Stimulated activated CD4-positive, alpha-beta T cell treated with anti-CD3 and anti-CD28 coated beads, Interleukin-1b, Interleukin-23, amount 100 ng/mL, for 1 hour (primary cell): ENCODE measurements at places on chromosomes 6 and 20.

GRCh38 chr6:57085471-57085870 lies 4.5 kb upstream of the ZNF451 start:
- no peak for DNase-seq

GRCh38 chr20:36542516-36543183 lies 1.3 kb downstream of the MYL9 start:
- DNase-seq: no peak

- DNase-seq: no peak
These were observed 387.0 kb upstream of the CHD6 start for GRCh38 chr20:42005211-42005610.

GRCh38 chr20:38932457-38933120 lies 6.4 kb downstream of the FAM83D start:
- no peak for DNase-seq

- no peak for DNase-seq
These were observed 510.2 kb upstream of the SULF2 start for GRCh38 chr20:48295445-48295903.

GRCh38 chr6:26021350-26022131 lies 58.9 kb downstream of the TRIM38 start:
- peak; percentile 71 for DNase-seq

GRCh38 chr6:42745083-42745639 lies 742 bp downstream of the TBCC start:
- DNase-seq: no peak

DNA sequence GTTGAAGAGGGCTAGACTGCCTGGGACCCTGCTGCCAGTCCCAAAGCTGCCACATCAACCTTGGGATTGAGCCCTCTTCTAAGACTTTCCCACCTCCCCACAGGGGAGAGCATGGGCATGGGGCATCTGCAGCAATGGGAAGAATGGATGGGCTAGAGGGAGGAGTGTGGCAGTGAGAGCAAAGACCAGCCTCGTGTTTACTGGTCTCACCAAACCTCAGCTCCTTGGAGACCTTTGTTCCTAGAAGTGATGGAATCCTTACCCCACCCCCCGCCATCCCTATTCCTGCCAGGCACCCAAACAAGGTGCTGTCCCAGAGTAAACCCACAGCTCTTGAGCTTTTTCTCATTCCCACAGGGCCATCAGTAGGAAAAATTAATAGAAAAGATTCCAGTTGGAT lies 20.0 kb upstream of the ARMC12 start:
- no peak for DNase-seq

DNA sequence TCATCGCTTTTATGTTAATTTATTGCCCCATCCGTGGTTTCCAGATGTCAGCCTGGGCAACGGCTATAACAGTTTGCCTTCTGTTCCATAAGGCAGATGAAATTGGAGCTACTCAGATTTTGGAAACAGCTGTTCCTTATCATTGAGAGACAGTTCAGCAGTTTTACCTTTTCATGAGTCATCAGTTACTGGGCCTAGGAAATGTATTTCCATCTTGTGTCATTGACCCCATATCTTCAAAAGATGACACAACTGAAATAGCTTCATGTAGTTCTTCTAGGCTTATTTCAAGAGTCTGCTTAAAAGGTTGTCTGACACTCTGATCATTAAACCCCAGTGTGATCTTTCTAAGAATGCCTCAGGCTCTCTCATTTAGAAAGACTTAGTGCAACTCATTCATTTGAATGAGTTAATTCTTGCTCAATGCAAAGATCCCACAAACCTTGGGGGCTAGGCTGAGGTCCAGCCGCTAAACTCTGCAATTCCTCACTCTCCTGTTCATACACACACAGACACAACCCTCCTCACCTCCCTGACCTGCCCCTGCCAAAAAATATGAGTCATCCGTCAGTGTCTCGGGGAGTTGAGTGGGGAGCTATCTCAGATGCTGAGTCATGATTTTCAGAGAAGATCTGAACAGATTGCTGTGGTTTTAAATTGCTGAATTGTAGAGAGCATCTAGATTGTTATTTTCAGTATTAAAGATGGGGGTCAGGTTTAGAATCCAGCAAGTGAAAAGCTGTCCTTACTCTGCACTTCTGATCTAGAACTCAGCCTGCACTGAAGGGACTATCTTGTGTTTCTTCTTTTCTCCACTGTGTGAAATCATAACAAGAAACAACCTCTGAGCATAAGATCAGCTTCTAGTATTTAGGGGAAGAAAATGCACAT lies 61.8 kb downstream of the RPP40 start:
- DNase-seq: no peak

DNA sequence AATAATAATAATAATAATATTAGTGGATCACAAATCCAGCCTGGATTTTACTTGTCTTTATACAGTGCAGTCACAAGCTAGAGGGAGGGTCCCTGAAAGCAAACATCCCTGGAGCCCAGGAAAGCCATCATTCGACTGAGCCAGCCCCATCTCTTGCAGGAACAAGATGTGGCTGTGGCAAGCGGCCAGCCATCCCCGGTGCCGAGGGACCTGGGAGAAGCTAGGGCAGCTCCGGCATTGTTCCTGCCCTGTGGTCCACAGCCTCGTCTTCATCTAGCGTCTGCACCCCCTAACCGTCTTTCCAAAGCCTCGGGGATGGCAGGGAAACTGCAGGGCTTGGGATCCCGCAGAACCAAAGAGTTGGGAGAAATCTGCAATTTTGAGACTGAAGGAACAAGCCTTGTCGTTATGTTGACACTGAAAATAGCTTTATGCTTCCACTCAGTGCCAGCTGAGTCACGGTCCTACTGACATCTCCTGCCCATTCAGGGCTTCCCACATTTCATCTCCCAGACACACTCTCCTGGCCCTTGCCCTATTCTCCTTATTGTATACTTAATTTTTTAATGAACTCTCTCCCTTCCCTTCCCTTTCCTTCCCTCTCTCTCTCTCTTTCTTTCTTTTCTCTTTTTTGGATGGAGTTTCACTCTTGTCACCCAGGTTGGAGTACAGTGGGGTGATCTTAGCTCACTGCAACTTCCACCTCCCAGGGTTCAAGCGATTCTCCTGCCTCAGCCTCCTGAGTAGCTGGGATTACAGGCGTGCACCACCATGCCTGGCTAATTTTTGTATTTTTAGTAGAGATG lies 62.5 kb upstream of the ZNFX1 start:
- no peak for DNase-seq
